ENCODE measurements at places on chromosomes 11 and 22. TPM values are rescaled to one million over a fixed set of nuclear protein-coding genes. Genes with fewer than 3 reads are reported as not detected.

The HTR3A gene
- polyA plus RNA-seq = not detected

The GUCY1A2 gene
- 0.26 TPM for polyA plus RNA-seq

The THY1 gene
- polyA plus RNA-seq = 1,905 TPM

The HEPN1 gene
- polyA plus RNA-seq = not detected

The FOLR3 gene
- polyA plus RNA-seq = not detected

The OR6T1 gene
- polyA plus RNA-seq = not detected

The RFPL2 gene
- 0.05 TPM for polyA plus RNA-seq

The PI4KA gene
- 26.3 TPM for polyA plus RNA-seq

The WNT7B gene
- polyA plus RNA-seq = 0.13 TPM

The CCDC117 gene
- polyA plus RNA-seq = 4.5 TPM

The TRIM51 gene
- polyA plus RNA-seq = not detected

The CREB3L1 gene
- 14.0 TPM for polyA plus RNA-seq

The MGAT3 gene
- 0.16 TPM for polyA plus RNA-seq

The CHRM1 gene
- polyA plus RNA-seq = not detected

The PANX3 gene
- not detected for polyA plus RNA-seq

The SLC1A2 gene
- under 0.01 TPM for polyA plus RNA-seq

The ARHGAP20 gene
- 0.78 TPM for polyA plus RNA-seq

The HMBS gene
- 69.4 TPM for polyA plus RNA-seq

The FAM181B gene
- polyA plus RNA-seq = 0.06 TPM

The MYBPC3 gene
- polyA plus RNA-seq = not detected

The DDX25 gene
- 0.12 TPM for polyA plus RNA-seq

The KRTAP5-9 gene
- polyA plus RNA-seq = not detected

The BAIAP2L2 gene
- 0.13 TPM for polyA plus RNA-seq

The C11orf87 gene
- 0.49 TPM for polyA plus RNA-seq

The CTSW gene
- polyA plus RNA-seq = 0.68 TPM

The ZC3H12C gene
- polyA plus RNA-seq = 2.8 TPM

The NXPE4 gene
- not detected for polyA plus RNA-seq

The ANGPTL5 gene
- not detected for polyA plus RNA-seq

The TESMIN gene
- 2.0 TPM for polyA plus RNA-seq

The PHLDA2 gene
- polyA plus RNA-seq = 16.2 TPM

The TANGO2 gene
- 20.7 TPM for polyA plus RNA-seq

The TRIM49 gene
- not detected for polyA plus RNA-seq

The MRGPRX3 gene
- not detected for polyA plus RNA-seq

The CARNS1 gene
- polyA plus RNA-seq = 0.15 TPM

The RRAS2 gene
- polyA plus RNA-seq = 55.3 TPM

The KCNJ4 gene
- not detected for polyA plus RNA-seq

The KRTAP5-2 gene
- not detected for polyA plus RNA-seq

The PRR5 gene
- polyA plus RNA-seq = 1.3 TPM

The NAV2 gene
- 26.2 TPM for polyA plus RNA-seq

The PRR5L gene
- 0.46 TPM for polyA plus RNA-seq

The TRIM29 gene
- not detected for polyA plus RNA-seq

The SLC37A2 gene
- 0.44 TPM for polyA plus RNA-seq

Measured in SK-N-SH (cell line).